ENCODE measurements at places on chromosomes 3 and 15.

DNA sequence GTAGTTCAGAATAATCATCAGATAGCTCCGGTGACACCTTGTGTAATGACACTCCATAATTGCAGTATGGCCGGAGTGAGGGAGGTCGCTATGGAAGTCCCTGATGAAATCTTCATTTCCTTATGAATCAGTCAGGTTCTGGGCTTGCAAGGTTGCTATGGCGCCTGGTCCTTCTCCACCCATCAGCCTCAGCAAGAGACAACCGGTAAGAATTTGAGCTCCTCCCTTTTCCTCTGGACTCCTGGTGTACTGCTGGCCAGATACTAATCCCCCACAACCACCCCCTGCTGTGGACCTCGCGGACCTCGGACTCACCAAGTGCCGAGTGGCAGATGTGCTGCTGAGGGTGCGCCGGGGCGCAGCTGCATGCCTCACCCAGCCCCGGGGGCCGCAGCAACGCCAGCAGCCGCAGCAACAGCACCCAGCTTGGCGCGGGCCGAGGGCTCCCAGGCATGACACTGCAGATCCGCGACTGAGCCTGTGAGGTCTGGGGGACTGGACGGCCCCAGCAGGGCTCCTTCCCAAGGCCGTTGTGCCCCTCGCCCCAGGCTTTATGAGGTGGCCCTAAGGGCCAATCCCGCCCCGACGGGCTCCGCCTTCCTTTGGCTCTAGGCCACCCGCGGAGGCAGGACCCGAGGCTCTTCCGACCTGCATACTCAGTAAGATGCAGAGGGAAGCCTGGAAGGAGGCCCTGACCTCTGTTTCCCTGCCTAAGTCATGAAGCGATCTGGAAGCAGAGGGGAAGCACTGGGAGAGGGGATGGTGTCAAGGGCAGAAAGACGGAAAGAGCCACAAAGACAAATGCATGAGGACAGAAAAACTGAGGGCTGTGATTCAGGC lies at the start of gene TIMP4:
Gene TIMP4, minus strand, starts transcription at position 526 of the 840 bp plus-strand sequence. Its CDS starts 72 bp downstream, at position 454.
- no peak for DNase-seq

- no peak for DNase-seq
Measured at GRCh38 chr3:40057786-40058185, 248.4 kb downstream of the MYRIP start.

DNA sequence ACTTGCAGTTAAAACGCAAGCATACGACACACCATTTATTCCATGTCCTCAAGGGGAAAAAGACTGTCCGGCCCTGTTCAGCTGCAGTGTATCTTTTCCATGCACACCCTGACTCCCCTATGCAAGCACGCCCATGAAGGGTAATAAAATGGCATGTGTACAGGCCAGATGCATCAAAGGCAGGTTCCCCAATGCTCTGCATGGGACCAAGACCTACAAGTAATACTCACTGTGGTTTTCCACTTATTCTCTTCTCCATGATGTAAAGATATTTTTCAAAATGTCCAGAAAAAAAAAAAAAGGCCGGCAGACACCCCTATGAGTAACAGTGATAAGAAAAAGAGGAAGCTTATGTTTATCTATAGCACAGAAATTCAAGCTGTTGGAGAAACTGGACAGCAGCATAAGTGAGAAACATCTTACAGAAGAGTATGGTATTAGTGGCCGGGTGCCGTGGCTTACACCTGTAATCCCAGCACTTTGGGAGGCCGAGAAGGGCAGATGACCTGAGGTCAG lies 70.8 kb downstream of the MCF2L2 start:
- DNase-seq: no peak

DNA sequence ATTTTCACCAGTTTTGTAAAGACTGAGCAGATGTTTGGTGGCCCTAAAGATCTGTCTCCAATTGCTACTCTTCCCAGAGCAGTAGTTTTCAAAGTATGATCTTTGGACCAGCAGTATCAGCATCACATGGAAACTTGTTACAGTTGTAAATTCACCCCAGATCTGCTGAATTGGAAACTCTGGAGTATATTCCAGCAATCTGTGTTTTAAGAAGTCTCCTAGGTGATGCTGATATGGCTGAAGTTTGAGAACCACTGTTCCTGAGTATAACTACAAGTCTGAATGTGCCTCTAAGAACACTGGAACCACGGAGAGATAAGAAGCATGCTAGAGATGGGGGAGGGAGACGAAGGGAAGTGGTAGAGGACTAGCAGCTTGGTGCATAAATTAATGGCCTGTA lies 45.7 kb downstream of the NUDT16 start:
- DNase-seq: no peak

DNA sequence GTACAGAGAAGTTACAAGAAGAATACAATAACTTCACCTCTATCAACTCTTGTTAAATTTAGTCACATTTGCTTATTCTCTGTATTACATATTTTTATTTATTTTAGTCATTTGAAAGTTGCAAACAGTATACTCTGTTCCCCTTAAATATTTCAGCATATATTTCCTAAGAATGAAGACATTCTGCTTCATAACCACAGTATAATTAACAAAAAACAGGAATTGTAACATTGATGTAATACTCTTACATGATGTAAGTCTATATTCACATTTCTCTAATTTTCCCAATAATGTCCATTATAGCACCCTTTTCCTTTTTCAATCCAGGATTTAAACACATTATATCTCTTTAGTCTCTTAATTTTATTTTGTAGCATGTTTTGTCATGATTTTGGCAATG lies 112.0 kb downstream of the AKAP13 start:
- DNase-seq: no peak

DNA sequence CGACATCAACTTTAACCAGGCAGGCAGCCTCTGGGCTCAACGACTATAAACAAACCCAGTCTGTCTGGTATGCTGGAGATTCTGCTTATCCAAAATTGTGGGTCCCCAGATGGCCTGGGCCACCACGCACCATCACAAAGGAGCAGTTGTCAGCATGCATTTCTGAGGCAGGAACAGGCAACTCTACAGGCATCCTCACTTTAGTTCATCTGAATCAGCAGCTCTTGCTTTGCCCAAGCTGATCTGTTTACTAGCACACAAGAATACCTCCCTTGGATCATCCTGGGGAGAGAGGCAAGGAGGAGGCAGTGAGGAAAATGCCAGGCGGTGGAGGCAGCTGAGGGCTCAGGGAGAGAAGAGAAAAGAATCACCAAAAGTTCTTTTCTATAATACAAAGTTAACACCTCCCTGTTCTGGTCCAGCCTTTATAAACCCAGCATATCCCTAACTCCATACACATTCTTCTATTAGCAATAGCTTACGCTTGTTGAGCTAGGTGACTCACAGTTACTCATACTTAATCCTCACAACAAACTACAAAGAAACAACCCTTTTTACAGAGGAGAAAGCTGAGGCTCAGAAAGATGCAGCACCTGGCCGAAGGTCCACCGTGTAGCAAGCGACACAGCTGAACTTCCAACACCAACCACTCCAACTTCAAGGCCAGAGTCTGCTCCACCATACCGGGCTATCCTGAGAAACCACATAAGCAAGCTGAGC lies 33.6 kb downstream of the ZDHHC3 start:
- DNase-seq: no peak

DNA sequence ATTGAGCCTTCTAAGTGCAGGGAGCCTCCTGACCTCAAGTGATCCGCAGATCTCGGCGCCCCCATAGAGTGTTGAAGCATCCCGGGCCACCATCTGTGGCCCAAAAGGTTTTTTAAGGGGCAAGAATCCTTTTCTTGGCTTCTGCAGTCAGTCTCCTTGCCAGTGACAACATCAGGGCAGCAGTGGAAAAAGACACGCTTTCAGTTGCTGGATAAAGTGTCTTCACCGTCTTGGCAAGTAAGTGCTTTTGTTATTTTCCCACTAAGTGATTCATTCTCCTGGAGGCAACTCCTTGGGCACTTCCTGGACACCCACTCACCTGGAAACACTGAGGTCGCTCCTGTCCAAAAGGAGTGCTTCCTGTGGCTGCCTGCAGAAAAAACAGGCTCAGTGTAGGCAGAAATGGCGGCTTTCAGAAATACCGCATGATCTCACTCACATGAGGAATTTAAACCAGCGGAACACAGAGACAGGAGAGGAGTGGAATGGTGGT lies 71.7 kb upstream of the ABHD2 start:
- DNase-seq: no peak

- no peak for DNase-seq
Measured at GRCh38 chr3:87354398-87354797, 78.0 kb upstream of the POU1F1 start.

DNA sequence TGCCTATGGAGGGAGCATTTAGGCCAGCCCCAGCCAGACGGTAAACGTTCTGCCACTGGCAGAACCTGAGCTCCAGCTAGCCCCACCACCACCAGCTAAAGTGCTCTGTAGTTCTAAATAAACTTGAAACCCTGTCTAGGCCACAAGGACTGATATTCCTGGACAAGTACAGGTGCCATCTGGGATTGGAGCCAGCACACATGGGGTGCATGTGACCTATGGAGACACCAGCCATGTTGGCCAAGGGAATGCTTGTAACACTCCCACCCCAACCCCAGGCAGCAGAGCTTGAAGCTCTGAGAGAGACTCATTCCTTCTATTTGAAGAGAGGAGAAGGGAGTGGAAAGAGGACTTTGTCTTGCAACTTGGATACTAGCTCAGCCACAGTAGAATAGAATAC lies 284.5 kb upstream of the DCBLD2 start:
- no peak for DNase-seq

GRCh38 chr3:186614266-186614596 lies 1.4 kb downstream of the AHSG start:
- no peak for DNase-seq

GRCh38 chr3:71089271-71089847 lies 494.2 kb downstream of the FOXP1 start:
- DNase-seq: no peak

DNA sequence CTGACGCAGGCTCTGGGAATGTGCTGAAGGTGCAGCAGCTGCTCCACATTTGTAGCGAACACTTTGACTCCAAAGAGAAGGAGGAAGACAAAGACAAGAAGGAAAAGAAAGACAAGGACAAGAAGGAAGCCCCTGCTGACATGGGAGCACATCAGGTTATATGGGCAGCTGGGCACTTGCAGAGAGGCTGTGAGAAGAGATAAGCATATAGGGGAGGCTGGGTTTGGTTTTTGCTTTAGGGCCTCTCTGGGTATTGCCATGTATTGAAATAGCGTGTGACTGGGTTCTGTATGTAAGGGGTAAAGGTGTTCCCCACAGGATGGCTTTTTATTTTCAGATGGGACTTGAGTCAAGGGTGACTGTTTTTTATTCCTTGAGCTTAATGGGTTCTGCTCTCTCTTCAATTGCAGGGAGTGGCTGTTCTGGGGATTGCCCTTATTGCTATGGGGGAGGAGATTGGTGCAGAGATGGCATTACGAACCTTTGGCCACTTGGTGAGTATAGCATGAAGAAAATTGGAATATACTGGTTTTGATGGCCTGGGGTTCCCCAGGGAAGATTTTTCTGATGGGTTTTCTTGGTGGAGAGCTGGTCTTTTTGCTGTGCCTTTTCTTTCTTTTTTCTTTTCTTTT lies 7.4 kb downstream of the PSMD2 start:
- no peak for DNase-seq

- no peak for DNase-seq
Measured at GRCh38 chr3:13853256-13853977, 26.5 kb downstream of the WNT7A start.

DNA sequence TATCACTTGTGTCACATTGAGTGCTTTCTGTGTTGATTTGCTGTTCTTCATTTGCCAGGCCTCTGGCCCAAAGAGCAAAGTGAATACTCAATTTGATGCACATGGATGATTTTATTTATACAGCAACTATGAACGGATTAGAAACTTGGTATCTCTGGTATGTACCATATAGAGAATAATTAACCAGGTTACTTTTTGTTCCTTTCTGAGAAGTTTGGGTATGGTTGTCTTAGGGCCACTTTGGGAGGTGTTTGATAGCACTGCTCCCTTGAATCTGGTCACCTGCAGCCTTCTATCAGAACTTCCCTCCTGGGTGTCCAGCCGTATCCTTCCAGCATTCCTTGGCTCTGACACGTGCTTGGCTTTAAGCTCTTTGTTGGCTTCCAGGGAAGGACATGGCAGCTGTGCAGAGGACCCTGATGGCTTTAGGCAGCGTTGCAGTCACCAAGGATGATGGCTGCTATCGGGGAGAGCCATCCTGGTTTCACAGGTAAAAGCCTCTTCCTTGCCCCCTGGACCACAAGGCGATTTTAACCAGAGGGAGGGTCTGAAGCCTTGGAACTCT lies 12.7 kb downstream of the TAGLN3 start:
- DNase-seq: no peak

GRCh38 chr15:53226559-53226958 lies 436.4 kb upstream of the ONECUT1 start:
- no peak for DNase-seq

DNA sequence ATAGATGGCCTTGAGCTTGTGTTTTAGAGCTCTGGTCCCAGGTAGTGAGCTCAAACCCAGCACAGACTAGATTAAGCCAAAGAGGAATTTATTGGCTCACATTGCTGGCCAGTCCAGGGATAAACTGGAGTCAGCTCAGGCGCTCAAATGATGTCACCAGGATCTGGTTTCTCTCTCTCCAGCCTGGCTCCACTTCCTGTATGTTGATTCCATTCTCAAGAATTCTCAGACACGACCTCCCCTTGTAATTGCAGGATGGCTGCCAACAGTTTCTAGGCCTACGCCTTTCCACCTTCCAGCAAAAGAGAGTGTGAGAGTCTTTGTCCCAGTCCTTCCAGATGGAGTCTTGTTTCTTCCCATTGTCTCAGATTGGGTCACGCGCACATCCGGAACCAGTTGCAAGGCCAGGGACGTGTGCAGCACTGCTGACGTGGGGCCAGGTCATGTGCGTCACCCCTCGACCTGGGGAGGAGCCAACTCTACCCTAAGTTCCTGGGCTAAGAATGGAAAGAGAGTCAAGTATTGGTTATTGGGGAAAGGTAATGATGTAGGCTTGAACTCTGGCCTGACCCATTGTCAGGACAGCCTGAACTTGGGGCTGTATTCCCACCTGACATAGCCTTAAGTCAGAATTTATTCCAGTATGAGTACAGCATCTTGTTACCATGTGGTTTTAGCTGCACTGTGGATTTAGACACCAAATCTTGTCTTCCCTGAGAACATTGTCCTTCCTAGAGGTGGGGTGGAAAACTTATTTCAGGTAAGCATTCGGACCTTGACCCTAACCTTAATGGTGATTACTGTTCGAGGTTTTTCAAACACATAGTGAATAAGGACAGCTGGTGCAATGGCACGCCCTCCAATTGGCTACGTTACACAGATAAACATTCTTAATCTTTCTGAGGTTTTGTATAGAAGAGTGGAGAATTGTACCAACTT lies 31.6 kb downstream of the CACNA1D start:
- DNase-seq: no peak

DNA sequence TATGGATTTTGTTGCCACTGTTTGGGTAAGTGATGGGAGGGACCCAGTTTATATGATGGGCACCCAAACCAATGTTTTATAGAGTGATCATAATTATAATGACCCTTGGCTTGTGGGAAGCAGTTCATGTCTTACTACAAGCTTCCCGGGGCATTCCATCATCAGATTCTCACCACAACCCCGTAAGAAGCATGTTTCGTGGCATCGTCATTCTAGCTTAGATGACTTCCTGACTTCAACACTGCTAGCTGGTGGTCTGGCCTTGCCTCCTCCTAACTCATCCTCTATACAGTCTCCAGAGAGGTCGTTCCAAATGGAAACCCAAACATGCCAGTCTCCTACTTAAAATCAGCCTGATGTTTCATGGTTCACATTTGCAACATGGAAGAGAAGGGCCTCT lies 226.9 kb downstream of the ADAMTS9 start:
- no peak for DNase-seq

GRCh38 chr3:171132873-171133272 lies 106.4 kb upstream of the SLC2A2 start:
- no peak for DNase-seq
